Hematopoietic multipotent progenitor cell treated with erythropoietin and hydrocortisone succinate and interleukin-3 and kit ligand, for 15 days (in vitro differentiated cells): ENCODE measurements at places on chromosomes 6 and 20.
A peak's percentile ranks its signal among the peaks of the same experiment; 100 is the strongest.

DNA sequence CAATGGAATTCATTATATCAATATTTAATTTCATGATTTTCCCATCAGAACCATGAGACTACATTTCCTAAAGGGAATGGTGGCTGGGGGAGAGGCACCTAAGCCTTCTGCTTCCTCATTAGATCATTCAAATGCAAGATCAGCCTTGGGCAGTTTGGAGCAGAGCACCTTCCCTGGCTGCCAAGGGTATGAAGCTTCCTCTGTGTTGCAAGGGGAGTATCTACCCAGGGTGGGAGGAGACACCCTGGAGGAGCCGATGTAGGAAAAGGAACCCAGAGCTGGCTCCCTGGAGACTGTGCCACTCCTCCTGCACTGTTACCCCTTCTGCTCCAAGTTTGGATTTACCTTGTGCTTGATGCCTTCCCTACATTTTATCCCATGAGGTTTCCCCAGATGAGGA is 299.7 kb upstream of the PRDM1 start:
- no peak for DNase-seq

DNA sequence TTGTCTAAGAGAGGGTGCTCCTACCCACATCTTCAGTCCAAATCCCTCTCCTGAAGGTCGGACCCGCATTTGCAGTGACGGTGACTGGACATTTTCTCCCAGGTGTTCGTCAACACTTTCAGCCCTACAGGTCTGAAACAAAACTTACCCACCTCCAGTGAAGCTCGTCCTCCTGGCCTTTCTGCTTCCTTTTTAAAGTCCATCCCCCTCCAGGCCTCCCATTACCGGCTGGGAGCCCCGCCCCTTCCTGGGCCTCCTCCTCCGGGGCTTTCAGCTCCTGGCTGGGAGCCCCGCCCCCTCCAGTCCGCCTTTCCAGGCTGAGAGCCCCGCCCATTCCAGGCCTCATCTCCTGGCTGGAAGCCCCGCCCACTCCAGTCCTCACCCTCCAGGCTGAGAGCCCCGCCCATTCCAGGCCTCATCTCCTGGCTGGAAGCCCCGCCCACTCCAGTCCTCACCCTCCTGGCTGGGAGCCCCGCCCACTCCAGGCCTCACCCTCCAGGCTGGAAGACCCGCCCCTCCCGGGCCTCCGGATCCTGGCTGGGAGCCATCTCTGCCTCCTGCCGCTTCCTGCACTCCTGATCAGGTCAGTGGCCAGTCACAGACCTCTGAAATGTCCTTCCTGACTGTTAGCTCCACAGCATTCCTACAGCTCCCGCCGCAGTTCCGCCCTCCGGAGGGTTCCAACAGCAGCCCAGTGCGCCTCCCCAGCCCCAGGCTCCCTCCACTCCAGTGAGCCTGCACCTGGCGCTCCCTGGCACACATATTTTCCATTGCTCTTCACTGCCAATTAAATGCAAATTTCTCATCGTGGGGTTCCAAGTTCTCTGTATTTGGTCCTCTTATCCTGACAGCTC is 98.5 kb downstream of the LY86 start:
- peak; percentile 96 for DNase-seq

DNA sequence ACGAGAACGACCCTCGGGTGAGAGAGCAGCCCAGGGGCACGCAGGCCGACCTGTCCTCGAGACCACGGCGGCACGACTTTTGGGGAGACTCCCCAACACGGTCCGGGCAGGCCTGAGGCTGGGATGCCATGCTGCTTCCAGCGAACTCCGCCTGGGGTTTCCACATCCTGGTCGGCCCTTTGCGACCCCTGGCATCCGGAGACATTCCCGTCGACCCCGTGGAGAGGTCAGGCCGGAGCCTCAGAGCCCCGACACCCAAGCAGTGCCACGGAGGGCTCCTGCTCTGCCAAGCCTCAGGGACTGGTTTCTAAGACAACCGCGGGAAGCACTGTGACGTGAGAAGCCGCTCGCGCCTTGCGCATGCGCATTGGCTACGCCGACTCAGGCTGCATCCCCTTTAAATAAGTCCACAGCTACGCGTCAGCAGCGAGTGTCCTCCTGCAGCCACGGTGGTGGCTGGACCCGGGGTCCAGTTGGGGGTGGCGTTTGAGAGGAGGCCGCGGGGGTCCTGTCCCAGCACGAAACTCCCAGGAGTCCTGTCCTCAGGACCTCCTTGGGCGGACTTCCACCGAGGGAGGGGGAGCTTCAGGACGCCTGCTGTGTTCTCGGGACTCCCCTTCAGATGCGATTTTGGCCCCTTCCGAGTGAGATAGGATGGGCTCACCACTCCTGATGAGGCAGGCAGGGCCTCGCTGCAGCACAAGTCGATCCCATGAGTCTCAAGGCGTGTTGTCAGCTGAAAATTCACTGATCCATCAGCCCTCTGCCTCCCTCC is 1089.3 kb upstream of the DEFB115 start:
- no peak for DNase-seq

DNA sequence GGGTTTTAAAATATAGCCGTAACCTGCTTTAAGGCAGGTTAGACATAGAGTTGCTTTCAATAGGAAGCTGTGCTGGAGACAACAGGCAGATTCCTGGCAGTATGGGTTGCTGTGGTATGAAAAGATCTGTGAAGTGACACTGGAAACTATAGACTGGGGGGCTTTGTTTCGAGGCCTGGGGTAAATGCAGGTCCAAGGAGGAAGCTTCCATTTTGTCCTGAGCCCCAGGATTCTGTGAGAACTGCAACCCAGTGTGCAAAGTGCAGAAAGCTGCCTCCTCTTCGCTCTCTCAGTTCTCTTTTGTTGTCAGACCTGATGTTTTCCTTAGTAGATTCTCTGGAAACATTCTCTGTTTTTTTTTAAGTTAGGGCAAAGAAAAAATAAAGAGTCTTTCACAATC is 86.9 kb downstream of the LYRM4 start:
- no peak for DNase-seq

DNA sequence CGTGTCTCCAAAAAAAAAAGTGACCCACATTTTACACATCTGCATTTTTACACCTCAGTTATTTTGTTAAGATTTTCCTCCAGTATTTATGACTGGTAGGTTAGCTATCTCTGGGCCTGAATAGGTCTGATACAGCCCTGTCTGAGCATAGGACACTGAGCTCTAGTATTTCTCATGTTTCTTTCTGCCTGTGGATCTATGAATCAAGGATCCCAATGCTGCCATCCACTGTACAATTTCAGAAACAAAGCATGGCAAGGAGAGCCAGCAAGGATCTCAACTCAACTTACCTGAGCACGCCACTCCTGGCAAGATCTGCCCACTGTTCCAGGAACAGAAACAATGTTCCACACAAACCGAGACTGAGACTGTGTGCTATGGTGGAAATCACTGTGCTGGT is 36.4 kb upstream of the ENPP5 start:
- no peak for DNase-seq

GRCh38 chr6:152312434-152312833 is 324.7 kb downstream of the SYNE1 start:
- no peak for DNase-seq

- DNase-seq = no peak
These were observed 88.1 kb downstream of the SNAP25 start for GRCh38 chr20:10306440-10307358.

- no peak for DNase-seq
These were observed 382.0 kb downstream of the TAF4 start for GRCh38 chr20:61683721-61684120.

- no peak for DNase-seq
These were observed 121.8 kb upstream of the HDGFL1 start for GRCh38 chr6:22447249-22448196.

DNA sequence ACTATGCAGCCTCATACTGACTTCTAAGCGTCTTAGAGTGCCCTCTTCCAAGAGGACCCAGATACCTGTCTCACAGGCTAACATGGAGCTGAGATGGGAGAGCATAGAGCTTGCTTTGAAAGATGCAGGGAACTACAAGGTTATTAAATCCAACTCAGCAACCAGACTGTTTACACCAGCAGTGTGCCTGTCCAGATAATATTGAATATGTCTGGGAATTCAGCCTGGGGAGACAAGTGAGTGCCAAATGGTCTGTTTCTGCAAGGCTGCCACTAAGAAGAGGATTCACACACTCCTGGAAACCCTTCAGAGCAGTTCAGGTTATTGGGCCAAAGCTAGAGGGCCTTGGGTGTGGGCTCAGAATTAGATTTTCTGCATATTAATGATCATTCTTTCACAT is 547.8 kb downstream of the PTPRT start:
- no peak for DNase-seq

- no peak for DNase-seq
These were observed 580.1 kb downstream of the PTPRT start for GRCh38 chr20:42609618-42610017.

DNA sequence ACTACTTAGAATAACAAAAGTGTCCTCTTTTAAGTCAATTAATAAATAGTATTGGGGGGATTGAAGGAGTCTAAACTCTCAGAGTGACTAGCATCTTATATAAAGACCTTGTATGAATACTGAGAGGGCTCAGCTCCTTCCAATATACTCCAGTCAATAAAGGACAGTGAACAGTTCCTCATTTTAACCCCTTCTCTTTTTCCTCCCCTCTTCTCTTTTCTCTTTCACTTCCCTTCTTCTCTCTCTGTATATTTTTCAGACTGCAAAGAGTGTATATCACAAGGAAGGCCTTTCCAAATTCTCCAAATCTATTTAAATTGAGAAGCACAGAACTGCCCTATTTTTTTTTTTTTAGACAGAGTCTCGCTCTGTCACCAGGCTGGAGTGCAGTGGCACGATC is 99.5 kb downstream of the CD164 start:
- no peak for DNase-seq

DNA sequence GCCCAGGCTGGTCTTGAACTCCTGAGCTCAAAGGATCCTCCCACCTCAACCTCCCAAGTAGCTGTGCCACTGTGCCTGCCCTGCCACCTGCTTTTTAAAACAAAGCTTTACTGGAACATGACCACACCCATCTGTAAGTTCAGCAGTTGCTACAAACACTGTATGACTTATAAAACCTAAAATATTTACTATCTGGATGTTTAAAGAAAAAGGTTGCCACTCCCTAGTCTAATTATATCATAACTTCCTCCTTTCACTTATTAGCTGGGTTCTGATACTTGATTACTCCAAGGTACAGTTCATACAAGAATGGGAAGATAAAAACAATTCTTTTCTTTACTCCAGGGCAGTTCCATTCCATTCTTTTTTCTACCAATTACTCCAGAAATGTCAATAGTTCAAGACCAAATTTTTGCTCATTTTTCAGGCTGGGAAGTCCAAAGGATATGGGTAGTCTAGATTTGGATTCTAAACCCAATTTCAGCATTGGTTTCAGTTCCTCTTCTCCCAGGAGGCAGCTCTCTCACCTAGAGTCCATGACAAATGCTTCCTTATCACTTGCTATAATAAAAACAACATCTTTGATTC is 63.1 kb downstream of the SEC63 start:
- no peak for DNase-seq

DNA sequence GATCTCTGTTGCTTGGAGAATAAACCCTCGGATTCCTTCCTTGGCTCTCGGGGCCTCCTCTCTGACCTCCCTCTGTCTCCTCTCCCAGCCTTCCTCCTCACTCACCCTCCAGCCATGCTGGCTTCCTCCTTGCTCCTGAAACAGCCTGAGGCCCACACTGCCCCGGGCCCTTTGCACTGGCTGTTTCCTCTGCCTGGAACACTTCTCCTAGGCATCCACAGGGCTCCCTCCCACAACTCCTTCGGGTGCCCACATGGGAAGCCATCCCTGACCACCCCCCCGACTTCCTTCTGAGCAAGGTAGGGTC is 87.7 kb downstream of the CEBPB start:
- no peak for DNase-seq

DNA sequence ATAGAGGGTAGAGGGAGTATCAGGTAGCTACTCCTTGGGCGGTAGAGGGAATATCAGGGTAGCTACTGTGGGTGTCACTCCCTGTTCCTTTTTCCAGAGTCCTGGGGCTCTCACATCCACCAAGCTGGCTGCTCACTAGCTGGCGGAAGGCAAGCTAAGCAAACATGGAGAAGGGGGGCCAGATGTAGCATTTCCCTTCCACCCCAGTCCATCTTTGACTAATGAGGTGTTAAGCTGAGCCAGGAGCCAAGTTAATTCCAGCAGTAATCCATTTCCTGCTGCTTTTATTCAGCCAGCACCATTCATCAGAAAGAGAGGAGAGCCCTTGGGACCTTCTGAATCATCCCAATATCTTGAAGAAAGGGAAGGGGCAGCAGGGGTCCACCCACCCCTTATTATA is 330.0 kb downstream of the ZFAND3 start:
- DNase-seq = no peak
